Neural crest cell (in vitro differentiated cells): ENCODE measurements at places on chromosomes 12 and 14. TPM values are rescaled to one million over a fixed set of nuclear protein-coding genes. Genes with fewer than 3 reads are reported as not detected.

MANSC1 gene
- 5.5 and 5.6 TPM in 2 replicates for total RNA-seq

LALBA gene
- not detected in 2 replicates for total RNA-seq

DLGAP5 gene
- 89.6 and 91.9 TPM in 2 replicates for total RNA-seq

KITLG gene
- total RNA-seq: 6.2 and 7.0 TPM in 2 replicates

CATSPERB gene
- total RNA-seq: not detected in 2 replicates

MDP1 gene
- total RNA-seq: 19.0 and 25.9 TPM in 2 replicates

DIABLO gene
- total RNA-seq: 78.5 and 80.8 TPM in 2 replicates

KCNH3 gene
- 0.16 and 0.34 TPM in 2 replicates for total RNA-seq

PTGER2 gene
- total RNA-seq: not detected in 2 replicates

TAS2R9 gene
- total RNA-seq: 0.39 TPM in 1 of 2 replicates, not detected in the other

P2RX2 gene
- not detected in 2 replicates for total RNA-seq

LTA4H gene
- total RNA-seq: 85.5 and 91.7 TPM in 2 replicates

AHNAK2 gene
- total RNA-seq: 1.4 TPM in 2 replicates

FUT8 gene
- 63.0 and 67.2 TPM in 2 replicates for total RNA-seq

DNAI7 gene
- total RNA-seq: 0.37 and 0.77 TPM in 2 replicates

ARHGDIB gene
- 1.2 and 1.5 TPM in 2 replicates for total RNA-seq

GARIN6 gene
- not detected in 2 replicates for total RNA-seq

KRT6A gene
- total RNA-seq: not detected in 2 replicates
